ENCODE measurements at places on chromosomes 3 and 15.

DNA sequence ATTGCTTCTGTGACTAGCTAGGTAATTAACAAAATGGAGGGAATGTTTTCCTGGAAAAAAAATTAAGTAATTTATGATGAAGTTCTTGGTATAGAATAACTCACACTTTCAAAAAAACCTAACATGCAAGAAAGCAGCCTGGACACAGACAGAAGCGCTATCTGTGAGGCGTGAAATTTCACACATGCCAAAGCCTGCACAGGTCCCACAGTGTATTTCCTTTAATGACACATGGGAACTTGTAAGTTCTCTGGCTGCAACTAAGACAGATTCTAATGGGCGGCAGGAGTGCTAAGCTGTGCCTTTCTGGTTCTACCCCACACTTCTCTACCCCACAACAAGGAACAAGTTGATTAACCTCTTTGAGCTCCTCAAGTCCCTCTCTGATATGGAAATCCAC is 84.9 kb upstream of the NEO1 start:
- DNase-seq = no peak

DNA sequence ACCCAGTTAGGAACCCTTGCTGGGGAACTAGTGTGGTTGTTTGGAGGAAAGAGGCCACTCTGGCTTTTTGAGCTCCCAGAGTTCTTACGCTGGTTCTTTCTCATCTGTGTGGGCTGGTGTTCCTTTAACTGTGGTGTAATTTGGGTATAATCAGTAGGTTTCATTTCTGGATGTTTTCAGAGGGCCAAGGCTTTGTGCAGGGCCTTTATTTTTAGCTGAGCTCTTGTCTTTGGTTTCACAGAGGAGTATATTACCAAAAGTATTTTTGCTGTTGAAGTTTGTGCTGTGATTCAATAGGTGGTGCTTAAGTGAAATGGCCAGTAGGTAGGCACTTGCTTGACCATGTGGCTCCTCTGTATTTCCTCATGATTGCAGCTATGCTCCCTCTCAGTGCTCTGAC is 357.9 kb downstream of the KCNH8 start:
- DNase-seq = no peak

DNA sequence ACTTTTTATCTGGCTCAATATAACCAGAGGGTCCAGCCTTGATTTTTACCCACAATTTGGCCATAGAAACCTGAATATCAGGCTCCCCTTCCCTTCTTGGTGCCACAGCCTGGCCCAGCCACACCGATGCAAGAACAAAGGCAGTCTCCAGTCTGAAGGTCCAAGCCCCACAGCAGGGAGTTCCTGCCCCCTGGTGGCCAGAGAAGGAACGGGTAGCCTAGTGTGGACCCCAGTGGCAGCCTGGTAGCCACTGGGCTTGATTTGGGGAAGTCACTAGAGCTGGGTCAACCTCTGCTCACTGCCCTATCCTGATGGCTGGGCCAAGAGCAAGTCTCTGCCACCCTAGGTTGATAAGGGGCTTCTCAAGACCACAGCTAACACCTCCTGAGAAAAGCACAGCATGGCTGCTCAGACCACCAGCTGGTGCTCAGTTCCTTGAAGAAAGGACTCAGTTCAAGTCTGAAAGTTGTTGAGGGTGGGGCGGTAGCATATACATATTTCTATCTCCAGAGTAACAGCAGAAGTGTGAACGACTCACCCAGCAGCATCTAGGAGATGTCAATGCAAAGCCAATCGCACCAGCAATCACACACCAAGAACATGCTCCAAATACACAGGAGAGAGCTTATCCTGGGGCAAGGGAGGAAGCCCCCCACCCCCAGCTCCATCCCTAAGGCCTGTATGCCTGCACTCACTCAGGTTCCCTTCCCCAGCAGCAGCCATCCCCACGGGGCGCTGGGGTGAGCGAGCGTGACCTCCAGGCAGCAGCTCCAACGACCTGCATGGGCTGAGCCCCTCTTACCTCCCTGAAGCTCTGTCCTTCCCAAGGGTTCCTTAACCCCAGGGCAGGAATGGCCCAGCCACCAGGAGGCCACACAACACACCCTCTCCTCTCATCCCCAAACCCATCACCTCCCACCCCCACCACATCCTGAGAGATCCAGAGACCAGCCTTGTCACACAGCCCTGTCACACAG is 7.6 kb downstream of the PFKFB4 start:
- DNase-seq = peak; percentile 74

DNA sequence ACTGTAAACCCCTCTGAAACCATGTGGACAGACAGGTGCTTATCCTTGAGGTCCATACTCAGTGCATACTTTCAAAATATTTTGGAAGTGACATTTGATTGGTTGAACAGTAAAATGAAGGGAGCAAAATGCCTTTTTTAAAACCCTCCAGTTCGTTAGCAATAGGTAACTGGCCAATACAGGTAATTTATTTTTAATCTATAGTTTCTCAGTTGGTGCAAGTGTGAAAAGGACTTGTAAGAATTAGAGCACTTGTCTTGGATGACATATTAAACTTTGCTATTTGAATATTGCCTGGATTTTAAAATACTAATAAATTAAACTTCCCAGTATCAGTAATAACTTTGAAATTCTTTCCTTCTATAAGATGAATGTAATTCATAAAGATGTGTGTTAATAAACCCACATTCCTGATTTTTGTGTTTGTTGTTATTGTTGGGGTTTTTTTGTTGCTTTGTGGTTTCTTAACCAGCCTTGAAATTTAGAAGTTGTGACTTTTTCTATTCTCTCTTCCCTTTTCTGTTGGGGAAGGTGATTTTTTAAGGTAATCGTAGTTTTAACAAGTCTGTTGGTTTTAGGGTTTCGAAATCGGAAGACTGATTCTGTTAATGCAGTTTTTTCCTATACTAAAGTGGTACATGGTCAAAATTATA is 90.0 kb downstream of the STT3B start:
- no peak for DNase-seq

DNA sequence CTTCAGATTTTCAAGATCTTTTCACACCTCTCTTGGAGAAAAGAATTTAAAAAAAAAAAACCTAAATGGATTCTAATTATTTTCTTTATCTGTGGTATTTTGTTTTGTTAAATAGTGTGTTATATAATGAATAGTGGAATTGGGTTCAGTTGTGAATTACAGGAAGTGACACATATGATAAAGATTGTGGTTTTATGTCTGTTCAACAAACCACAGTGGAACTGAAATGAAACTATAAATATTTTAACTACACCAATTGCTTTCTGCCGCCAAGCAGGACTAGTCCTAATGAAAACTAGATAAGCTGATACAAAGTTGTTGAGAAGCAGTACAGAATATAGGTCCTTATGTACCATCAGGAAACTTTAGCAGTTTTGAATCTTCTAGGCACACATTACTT is 121.6 kb downstream of the UBE2E2 start:
- DNase-seq = no peak

DNA sequence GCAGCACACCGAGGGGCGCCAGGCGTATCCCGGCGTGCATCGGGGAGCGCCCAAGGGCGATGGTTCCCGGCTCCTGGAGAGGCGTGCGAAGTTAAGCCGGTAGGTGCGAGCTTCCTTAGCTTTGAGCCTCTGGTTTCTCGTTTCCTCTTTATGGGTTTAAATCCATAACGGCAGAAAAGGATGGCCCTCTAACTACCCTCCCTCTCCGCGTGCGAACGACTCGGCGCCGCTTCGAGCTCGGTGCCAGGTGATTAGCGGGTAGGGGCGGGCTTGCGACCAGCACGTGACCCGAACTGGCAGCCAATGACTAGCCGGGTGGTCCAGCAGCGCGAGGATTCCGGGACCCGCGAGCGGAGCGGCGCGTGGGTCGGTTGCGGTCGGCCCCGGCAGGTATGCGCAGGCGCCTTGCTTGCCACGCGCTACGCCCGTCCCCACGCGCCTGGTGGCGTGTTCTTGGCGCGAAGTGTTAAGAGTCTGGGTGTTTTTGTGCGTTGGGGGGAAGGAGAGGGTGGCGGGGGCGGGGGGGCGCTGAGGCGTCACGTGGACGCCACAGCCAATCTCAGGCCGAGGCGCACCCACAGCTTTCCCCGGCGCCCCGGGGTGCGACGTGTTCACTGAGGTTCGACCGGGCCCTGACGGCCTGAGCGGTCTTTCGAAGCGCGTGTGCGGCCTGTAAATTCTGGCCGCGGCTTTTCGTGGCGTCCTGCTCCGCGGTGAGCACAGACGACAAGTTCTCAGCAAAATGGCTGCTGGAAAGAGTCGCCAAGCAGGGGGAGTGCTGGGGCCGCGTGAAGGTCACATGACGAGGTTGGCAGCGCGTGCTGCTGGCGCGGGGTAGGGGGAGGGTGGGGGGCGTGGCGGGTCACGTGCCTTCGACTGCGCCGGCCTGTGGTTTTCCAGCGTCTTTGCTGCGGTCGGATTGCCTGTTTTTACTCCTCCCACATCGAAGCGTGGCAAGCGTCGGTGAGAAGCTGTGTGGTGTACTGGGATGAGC is 38.7 kb upstream of the MGA start:
- DNase-seq = peak; percentile 52

- DNase-seq = no peak
Observed at GRCh38 chr15:97728791-97729190, 231.7 kb upstream of the ARRDC4 start.

GRCh38 chr15:28896951-28897350 is 11.2 kb downstream of the APBA2 start:
- DNase-seq = no peak

DNA sequence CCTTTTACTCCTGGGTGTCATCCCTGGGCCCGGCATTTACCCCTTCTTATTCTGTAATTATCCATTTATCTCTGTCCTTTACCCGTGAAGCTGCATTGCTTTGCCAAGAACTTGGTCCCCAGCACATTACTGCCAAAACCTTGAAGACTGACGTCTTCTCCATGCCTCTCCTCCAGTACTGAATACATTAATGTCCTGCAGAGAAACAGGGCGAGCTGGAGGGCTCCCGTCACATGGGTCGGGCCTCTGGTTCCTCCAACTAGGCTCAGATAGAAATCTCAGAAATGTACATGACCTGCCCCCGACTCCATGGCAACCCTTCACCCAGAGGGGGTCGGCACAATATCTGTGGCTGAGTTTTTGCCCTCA is 445 bp downstream of the EFCAB12 start:
- no peak for DNase-seq

DNA sequence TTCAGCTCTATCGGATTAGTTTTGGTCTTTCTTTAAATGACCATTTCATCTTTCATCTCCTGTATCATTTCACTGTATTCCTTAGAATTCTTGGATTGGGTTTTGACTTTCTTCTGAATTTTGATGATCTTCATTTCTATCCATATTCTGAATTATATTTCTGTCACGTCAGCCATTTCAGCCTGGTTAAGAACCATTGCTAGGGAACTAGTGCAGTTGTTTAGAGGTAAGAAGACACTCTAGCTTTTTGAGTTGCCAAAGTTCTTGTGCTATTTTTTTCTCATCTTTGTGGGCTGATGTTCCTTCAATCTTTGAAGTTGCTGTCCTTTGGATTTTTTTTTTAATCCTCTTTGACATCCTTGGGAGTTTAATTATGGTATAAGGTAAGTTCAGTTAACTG is 54.6 kb downstream of the STRIT1 start:
- no peak for DNase-seq

- DNase-seq = no peak
Observed at GRCh38 chr15:41577863-41578735, 19.1 kb downstream of the TYRO3 start.

GRCh38 chr3:38327335-38328009 is 19.1 kb upstream of the XYLB start:
- DNase-seq = no peak

GRCh38 chr15:35305946-35306345 is 220.9 kb upstream of the NANOGP8 start:
- DNase-seq = no peak

DNA sequence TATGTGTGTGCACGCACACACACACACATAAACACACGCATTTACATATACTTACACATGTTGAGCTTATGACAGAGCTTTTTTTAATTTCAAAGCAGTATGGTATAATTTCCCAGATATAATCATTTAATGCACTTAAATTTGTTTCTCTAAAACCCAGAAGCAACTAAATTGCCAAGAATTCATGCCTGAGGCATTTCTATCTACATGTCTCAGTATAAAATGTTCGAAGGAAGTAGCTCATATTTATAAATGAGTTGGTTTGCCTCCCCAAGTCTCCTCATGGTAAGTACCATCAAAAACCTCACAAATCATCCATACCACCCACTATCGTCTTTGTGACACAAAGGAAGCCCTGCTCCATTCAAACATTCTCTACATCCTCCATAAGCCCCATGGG is 130.6 kb downstream of the RPL22L1 start:
- no peak for DNase-seq

DNA sequence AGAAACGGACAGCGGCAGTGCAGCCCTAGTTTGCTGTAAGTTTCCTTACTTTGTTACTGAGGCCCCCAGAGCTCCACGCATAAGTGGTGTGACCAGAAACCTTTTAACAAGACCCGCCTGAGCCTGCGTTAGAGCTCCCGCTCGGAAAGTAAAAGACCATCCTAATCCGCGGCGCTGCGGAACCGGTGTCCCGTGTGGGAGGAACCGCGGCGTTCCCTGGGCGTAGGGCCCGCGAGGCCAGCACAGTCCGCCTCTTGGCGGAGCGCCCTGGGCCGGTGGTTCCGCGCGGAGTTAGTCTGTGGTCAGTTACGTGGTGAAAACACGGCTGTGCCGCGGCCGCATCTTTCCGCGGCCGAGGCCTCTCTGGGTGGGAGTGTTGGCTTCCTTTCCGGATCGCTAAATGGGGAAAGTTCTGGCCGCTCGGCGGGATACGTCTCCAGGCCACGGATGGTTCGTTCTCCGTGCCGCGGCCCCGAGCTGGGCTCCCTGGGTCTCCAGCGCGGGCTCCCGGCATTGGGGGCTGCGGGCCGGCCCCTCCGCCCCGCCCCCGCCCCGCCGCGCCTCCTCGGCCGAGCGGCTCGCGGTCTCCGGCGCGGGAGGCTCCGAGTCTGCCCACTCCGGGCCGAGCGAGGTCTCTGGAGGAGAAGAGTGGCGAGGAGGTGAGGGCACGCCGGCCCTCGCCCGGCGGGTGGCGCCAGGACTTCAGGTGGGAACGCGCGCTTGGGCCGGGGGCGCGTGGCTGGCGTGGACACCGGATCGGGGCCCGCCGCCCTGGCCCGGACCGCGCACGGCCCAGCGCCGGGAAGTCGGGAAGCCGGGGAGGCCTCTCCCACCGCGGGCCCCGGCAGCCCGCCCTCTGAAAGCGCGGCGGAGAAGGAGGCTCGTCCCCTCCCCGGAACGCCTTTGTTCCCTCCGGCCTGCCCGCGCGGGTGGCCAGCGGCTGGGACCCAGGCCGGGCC is 754 bp downstream of the B3GNT5 start:
- DNase-seq = peak; percentile 27

GRCh38 chr3:172808969-172809546 is 58.5 kb downstream of the ECT2 start:
- no peak for DNase-seq

GRCh38 chr3:4836516-4836915 is 142.7 kb upstream of the BHLHE40 start:
- no peak for DNase-seq

- DNase-seq = no peak
Observed at GRCh38 chr3:169509780-169510692, 153.5 kb downstream of the MECOM start.

DNA sequence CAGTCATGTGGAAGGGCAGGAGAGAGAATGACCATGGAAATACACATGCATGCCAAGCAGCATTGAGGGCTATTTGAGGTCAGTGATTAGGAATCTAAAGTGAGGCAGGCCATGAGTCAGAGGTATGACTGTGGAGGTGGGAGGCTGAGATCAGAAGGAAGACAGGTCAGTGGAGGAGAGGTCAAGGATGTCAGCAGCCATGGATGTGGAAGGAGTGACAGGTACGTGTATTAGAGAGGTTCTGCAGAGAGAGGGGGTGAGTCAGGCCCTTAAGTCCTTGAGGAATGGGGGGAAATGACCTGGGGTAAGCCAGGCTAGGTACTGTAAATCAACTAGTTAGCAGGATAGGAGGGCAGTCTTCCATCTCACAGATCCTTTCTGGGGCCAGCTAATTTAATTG is 166.6 kb downstream of the ANO10 start:
- DNase-seq = no peak

GRCh38 chr3:59885101-59885500 is 835.3 kb upstream of the CFAP20DC start:
- no peak for DNase-seq
